ENCODE measurements at places on chromosomes 5 and 9.

DNA sequence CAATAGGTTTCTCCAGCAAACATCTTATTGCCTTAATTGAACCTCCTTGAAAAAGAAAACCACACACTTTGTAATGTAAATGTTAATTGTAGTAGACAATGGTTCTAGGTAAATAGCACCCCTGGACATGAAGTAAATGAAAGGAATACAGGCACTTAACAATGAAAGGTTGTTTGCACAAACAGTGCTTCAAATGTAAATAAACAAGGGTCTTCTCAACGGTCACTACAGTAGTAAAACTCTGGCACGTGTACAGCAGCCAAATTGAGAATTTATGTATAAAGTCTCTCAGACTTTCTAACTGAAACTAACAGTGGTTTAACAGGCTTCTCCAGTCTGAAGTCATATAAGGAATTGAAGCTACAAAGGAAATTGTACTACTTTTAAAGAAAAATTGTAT lies 218.3 kb downstream of the MEF2C start:
- no peak for DNase-seq

DNA sequence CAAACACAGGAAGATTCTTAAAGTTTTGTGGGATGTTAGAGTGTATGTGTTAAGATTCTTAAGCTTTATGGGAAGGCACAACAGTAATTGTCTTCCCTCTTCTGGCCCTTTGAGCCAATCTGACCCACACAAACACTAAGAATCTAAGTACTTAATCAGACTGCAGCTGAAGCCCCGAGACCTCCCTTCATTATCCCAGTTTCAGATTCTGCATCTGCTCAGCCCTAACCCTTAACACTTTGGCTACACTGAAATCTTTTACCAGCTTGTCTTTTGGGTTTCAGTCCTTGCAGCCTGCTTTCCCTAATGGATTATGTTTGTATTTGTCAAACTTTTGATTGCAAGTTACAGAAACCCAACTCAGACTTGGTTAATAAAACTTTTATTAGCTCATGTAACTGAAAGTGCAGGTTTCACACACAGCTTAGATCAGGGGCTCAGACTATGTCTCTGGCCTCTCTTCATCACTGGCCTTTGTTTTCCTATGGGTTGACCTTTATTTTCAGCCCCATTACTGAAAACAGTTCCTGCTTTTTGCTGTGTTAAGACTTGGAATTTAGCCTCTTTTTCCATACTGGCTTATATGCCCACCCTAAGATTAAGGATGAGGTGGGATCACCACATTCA lies 71.5 kb downstream of the COX7C start:
- no peak for DNase-seq

DNA sequence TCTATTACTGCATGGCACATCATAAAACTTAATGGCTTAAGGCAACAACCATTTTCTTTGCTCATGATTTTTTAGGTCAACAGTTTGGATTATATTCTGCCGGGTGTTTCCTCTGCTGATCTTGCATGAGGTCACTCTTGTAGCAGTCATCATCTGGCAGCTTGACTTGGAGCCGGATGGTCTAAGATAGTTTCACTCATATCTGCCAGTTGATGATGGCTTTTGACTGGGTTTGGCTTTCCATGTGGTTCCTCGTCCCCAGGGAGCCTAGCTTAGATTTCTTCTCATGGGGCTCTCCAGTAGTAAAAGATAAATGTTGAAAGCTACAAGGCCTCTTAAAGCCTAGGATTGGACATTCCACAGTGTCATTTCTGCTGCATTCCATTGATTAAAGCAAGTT lies 27.4 kb downstream of the LNPEP start:
- no peak for DNase-seq

DNA sequence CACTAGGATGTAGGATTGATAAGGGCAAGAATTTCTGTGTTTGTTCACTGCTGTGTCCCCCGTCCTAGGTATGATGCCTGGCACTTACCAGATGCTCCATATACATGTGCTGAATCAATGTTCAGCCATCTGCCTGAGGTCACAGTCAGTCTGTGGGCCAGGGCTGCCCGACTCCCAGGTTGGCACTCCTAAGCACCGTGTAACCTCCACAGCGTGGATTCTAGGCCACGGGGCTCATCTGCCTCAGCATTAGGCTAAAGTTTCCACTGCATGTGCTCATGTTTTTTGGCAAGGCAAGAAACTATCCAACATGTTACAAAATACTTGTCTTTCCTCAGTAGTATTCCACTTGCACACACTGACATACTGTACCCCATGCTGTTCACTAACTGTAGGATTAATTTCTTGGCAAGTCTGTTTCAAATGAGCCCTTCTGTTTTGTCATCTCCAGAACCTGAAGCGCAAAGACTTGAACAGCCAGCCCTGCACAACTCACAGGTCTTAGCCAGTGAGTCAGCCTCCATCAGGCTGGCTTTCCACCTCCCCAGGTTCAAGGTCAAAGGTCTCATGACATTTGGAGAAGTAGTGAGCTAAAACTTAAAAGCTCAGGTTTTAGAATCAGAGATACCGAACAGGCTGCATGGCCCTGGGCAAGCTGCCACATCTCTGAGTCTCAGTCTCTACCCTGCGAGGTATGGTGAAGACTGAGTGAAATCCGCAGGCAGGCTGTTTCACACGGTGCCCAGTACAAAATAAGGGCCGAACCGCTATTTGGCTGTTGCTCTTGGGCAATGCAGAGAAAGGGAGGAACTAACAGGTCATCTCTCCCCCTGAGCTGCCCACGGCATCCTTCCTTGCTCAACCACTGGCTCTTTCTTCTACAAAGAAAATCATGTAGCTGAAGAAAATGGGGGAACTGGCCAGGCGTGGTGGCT lies 7.2 kb downstream of the TOR1A start:
- DNase-seq, result no peak

GRCh38 chr5:139700711-139701055 lies 52.5 kb downstream of the CXXC5 start:
- DNase-seq, result no peak

DNA sequence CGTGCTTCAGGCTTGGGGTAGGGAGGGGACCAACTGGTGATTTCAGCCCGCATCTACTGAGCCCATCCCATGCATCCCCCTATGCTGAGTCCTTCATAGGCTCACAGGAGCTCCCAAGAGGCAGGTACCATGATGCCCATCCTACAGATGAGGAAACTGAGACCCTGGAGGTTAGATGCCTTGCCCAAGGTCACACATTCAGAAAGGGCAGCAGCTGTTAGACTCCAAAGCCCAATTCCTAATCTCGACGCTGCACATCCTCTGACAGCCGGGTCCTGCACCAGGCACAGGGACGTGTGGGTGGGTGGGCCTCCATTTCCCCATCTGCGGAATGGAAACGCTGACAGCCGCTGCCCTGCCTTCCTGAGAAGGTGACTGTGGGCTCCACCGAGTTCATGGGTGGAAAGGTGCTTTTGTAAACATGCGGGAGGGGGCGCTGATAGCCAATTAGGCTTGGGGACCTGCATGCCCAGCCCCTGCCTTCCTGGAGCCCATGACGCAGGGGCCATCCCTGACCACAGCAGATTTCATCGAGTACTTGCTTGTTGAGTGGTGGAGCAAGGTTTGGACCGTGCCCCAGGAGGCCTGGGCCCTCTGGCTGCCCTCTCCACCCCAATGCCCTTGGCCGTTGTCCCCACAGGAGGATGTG lies 2.2 kb downstream of the DNM1 start:
- no peak for DNase-seq

DNA sequence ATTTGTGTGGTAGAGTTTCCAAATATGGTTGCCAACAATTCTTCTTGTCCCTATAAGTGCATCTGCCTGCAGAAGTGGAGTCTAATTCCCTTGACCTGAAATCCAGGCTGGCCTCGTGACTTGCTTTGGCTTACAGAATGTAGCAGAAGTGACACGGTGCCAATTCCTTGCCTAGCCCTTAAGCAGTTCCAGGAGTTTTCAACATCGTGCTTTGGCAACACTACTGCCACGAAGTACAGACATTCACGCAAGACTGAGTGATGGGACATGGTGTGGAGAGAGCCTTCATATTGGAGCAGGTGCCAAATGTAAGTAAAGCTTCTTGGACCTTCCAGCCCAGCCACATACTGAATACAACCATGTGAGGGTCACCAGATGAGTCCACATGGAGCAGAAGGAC lies 92.9 kb upstream of the NEK6 start:
- DNase-seq, result no peak

- no peak for DNase-seq
These were observed 45.4 kb upstream of the STARD4 start for GRCh38 chr5:111557686-111558085.

GRCh38 chr5:4640795-4641194 lies 499.3 kb upstream of the ADAMTS16 start:
- DNase-seq, result no peak

GRCh38 chr9:135087489-135087792 lies at the start of gene OLFM1:
Gene OLFM1 (plus strand): TSS chr9:135087668. CDS start chr9:135087990, 322 bp downstream.
- DNase-seq, result no peak

GRCh38 chr5:141479776-141480175 lies 4.0 kb downstream of the PCDHGC3 start:
- DNase-seq, result no peak

- peak; percentile 25 for DNase-seq
These were observed 10.6 kb upstream of the ANGPTL2 start for GRCh38 chr9:127132921-127133647.

DNA sequence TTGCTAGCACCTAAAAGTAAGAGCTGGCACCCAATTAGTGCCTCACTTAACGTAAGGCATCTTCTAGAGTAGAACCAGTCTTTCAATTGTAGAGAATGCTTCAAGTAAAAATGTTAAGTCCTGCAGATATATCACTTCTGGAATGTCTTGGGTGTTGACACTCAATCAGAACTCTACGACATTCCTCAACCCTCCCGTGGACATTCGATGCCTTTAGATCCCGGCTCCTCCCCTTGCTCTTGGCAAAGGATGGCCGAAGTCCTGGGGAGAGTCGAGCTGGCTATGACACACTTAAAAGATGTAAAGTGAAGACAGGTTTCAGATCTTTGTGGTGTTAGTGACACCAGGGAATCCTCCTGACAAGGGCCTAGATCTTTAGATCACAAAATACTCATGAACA lies 87.5 kb upstream of the ERCC6L2 start:
- no peak for DNase-seq

- DNase-seq, result no peak
These were observed at the start of gene PRRX2 for GRCh38 chr9:129665389-129665775. Gene PRRX2 (plus strand): TSS chr9:129665647. CDS start chr9:129665868, 221 bp downstream.

GRCh38 chr5:10297646-10298204 lies 10.0 kb downstream of the CMBL start:
- no peak for DNase-seq

DNA sequence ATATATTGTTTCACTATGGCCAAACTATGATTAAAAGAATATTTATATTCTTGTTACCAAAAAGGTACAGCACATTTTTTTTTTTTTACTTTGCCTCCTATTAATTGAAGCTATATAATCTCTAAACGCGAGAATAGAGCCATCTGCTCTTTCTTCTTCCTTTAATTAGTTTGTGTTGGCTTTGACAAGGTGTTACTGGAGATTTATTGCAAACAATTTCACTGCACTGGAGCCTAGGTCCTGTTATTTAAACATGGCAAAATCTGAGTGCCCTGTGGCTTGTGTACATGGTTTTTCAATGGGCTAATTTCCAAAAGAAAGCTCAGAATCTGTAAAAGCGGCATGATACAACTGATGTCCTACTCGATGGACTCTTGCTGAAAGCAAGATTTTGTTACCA lies 40.8 kb upstream of the GABRG2 start:
- DNase-seq, result no peak

DNA sequence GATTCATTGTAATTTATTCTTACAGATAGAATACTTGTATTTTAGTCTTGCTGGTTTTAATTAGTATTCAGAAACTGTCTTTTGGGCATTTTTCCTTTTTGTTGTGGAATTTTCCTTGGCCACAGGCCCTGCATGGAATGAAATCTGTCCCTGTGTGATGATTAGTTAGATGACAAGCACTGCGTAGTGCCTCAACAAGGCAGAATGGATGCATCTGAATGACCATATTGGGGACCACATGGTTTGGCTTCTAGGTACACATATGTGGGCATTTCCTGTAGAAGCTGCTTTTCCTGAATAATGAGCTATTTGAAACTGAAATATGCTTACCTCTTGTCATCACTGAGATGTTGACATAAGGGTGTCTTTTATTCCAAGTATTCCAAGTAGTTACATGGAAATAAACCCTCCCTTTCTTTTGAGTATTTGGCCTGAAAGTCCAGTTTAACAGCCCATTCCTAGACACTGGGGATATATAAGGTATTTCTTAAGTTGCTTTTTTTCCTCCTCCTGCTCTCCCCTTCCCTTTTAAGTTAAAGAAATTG lies 147.3 kb downstream of the YTHDC2 start:
- DNase-seq, result no peak

GRCh38 chr5:93598091-93599000 lies 15.3 kb downstream of the NR2F1 start:
- DNase-seq, result no peak

- no peak for DNase-seq
These were observed 55.7 kb upstream of the NIPBL start for GRCh38 chr5:36820900-36821299.

- peak; percentile 45 for DNase-seq
These were observed 744 bp downstream of the TARS1 start for GRCh38 chr5:33441241-33442177.

- no peak for DNase-seq
These were observed 112.3 kb downstream of the VCAN start for GRCh38 chr5:83583859-83584258.

- peak; percentile 0 for DNase-seq
These were observed 28.0 kb upstream of the PLIN2 start for GRCh38 chr9:19155106-19155935.

DNA sequence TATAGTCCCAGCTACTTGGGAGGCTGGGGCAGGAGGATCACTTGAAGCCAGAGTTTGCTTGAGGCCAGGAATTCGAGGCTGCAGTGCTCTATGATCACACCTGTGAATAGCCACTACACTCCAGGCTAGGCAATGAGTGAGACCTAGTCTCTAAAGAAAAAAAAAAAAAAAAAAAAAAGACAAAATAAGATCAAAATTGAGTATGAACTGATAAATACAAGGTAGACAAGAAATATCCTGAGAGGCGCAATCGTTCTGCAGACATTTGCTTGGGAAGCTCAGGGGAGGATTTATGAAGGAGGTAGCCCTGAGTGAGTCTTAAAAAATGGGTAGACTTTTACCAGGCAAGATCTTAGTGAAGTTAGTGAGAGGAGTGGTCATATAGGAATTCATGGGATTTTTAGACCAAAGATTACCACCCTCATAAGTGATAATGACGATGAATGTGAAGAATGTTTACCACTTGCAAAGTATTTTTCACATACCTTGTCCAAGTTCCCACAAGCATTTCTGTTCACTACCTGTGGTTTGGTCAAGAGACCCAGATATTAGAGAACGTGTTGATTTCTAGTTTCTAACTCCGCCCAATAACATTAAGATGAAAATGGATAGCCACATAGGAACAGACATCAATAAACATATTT lies 4.4 kb downstream of the PDCD1LG2 start:
- no peak for DNase-seq

All from NCI-H1694 treated with DMSO at 0.1 percent for 48 hours (cell line).